ENCODE measurements at places on chromosomes 3 and 15. TPM values are rescaled to one million over a fixed set of nuclear protein-coding genes. Genes with fewer than 3 reads are reported as not detected.

GRCh38 chr3:181212271-181212670 is 222.7 kb upstream of the DNAJC19 start:
- no peak overlapping the region for H3K4me3 ChIP-seq
- H3K36me3 ChIP-seq = no peaks in the 10 kb centered on the region
- no peak for DNase-seq

- H3K36me3 ChIP-seq = no peaks in the 10 kb centered on the region
- H3K27me3 ChIP-seq = no peaks in the 10 kb centered on the region
Observed at GRCh38 chr3:35931867-35932266, 292.5 kb downstream of the ARPP21 start.

GRCh38 chr3:155500194-155500818 is 206.8 kb upstream of the STRIT1 start:
- no peaks in the 10 kb centered on the region for H3K36me3 ChIP-seq
- H3K27ac ChIP-seq = no peak overlapping the region
- no peaks in the 10 kb centered on the region for H3K27me3 ChIP-seq
- no peak for DNase-seq
- no peak overlapping the region for H3K4me3 ChIP-seq

DNA sequence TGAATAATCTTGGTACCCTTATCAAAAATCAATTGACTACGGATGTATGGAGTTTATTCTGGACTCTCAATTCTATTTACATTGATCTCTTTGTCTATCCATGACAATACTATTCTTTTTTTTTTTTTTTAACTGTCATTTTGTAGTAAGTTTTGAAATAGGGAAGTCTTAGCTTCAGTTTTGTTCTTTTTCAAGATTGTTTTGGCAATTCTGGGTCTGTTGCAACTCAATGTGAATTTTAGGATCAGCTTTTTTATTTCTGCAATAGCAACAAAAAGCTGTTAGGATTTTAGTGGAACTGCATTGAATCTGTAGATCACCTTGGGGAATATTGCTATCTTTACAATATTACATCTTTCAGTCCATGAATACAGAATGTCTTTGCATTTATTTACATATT is 21.4 kb downstream of the BTLA start:
- H3K36me3 ChIP-seq = peaks cover 63% of the 10 kb centered on the region
- no peaks in the 10 kb centered on the region for H3K27me3 ChIP-seq
- no peak overlapping the region for H3K27ac ChIP-seq
- no peak overlapping the region for H3K4me3 ChIP-seq
- H3K4me1 ChIP-seq = peaks cover 61% of the 10 kb centered on the region

GRCh38 chr15:39358441-39359041 is 222.3 kb upstream of the THBS1 start:
- no peaks in the 10 kb centered on the region for H3K4me1 ChIP-seq
- H3K27ac ChIP-seq = no peak overlapping the region
- H3K36me3 ChIP-seq = no peaks in the 10 kb centered on the region
- peaks cover 13% of the 10 kb centered on the region for H3K27me3 ChIP-seq
- H3K4me3 ChIP-seq = no peak overlapping the region

The AHSG gene
- not detected for total RNA-seq

DNA sequence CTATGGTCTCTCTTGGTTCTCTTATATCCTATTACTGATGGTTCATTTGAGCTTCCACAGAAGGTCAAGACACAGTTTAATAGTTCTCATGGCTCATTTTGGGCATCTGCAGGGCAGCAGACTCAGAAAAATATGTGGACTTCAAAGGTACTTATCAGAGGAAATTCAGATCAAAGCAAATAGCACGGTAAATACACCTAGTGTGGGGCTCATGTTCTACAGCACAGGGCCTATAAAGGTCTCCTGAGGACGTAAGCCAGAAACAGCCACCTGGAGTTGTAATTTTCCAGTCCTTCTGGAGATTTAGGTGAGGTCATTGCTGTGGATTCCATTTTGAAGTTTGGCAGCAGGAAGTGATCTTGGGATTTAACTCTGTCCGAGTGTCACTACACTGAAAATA is 134.5 kb upstream of the SGO1 start:
- H3K4me3 ChIP-seq = no peak overlapping the region
- no peaks in the 10 kb centered on the region for H3K4me1 ChIP-seq
- no peaks in the 10 kb centered on the region for H3K36me3 ChIP-seq

The TLR9 gene
- 0.59 TPM for total RNA-seq

GRCh38 chr15:31499236-31499952 is 172.8 kb downstream of the KLF13 start:
- H3K27ac ChIP-seq = no peak overlapping the region
- no peak for DNase-seq
- H3K4me1 ChIP-seq = no peaks in the 10 kb centered on the region
- no peaks in the 10 kb centered on the region for H3K36me3 ChIP-seq

DNA sequence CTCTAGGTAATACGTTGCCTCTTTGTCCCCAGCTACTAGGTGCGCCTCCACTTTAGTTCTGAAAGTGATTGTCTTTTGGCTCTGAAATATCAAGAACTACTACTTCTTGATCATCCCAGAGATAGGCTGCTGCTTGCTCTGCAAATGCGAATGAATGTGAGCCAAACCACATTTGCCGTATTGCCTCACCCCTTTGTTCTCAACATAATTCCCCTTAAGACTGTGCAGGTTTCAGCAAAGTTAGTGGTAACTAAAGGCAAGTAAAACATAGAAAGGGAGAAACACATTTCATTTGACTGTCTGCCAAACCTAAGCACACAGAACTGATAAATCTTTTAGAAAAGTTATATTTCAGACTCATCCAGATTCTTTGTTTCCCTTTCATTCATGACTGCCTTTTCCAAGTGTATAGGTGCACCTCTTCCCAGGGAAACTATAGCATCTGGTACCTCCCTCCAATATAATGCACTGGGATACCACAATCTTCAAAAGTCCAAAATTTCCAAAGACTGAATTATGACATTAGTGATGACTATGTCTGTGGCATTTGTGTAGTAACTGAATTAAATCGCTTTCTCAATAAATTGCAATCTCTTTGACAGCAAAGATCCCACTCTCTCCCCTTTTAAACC is 720.6 kb upstream of the CBLB start:
- H3K4me1 ChIP-seq = peaks cover 19% of the 10 kb centered on the region
- DNase-seq = peak; percentile 32
- H3K27me3 ChIP-seq = peaks cover 2% of the 10 kb centered on the region
- no peak overlapping the region for H3K27ac ChIP-seq
- peaks cover 1% of the 10 kb centered on the region for H3K36me3 ChIP-seq

DNA sequence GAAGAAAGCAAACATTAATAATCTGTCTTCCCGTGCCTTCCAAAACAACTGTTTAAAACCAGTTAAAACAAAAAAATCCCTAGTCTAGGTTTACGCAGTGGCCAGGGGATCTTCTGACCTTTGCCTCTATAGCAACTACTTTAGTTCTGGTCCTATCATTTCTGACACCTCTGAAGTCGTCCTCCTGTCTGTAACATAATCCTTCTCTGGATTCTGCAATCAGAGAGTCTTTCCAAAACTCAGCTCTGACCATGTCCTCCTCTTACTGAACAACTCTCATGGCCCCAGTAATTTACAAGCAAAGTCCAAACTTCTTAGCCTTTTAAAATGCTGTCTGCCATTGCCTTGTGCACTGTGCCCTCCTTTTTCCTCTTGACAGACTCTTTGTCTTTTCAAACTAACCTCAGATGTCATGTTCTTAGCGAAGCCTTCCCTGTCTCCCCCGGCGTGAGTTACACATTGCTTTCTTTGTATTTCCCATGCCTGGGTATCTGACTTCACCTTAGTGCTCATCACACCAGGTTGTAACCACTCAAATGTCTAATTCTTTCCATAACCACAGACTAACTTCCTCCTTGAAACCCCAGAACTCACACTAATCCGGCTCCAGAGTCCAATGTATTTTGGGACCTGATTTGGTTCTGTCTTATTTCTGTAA is 105.2 kb upstream of the BNIP2 start:
- no peaks in the 10 kb centered on the region for H3K27me3 ChIP-seq
- peak; percentile 31 for DNase-seq
- peaks cover 48% of the 10 kb centered on the region for H3K4me1 ChIP-seq
- no peak overlapping the region for H3K27ac ChIP-seq

The UROC1 gene
- not detected for total RNA-seq

DNA sequence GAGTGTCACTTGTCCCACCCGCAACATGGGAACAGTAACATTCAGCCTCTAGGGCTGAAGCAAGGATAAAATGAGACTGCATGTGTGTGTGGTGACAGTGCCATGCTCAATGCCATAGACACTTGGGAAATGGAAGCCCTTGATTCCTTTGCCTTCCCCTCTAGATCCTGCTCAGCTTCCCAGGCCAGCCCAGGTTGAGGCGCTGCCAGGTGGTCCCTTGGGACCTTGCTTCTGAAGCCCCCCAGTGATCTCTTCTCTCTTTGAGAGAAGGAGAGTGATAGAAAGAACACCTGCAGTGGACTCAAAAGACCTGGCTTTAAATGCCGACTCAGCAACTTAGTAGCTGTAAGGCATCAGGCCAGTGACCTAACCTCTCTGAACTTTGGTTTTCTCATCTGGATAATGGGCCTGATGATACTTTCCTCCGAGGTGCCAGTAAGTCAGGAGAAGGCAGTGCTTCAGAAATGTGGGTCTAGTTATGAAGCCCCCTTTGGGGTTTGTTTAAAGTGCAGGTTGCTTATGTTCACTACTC is 144.5 kb downstream of the RPLP1 start:
- no peak overlapping the region for H3K4me3 ChIP-seq
- H3K4me1 ChIP-seq = peaks cover 8% of the 10 kb centered on the region
- H3K36me3 ChIP-seq = no peaks in the 10 kb centered on the region
- no peak overlapping the region for H3K27ac ChIP-seq
- H3K27me3 ChIP-seq = peaks cover 6% of the 10 kb centered on the region

The MCF2L2 gene
- total RNA-seq = 2.3 TPM

The TICRR gene
- 28.9 TPM for total RNA-seq

GRCh38 chr15:89361451-89362202 is 27.0 kb upstream of the POLG start:
- no peaks in the 10 kb centered on the region for H3K36me3 ChIP-seq
- no peaks in the 10 kb centered on the region for H3K4me1 ChIP-seq
- no peak overlapping the region for H3K4me3 ChIP-seq
- peak; percentile 79 for DNase-seq
- H3K27me3 ChIP-seq = peaks cover 74% of the 10 kb centered on the region
- no peak overlapping the region for H3K27ac ChIP-seq

- no peaks in the 10 kb centered on the region for H3K4me1 ChIP-seq
- no peak overlapping the region for H3K4me3 ChIP-seq
- peaks cover 2% of the 10 kb centered on the region for H3K27me3 ChIP-seq
- H3K36me3 ChIP-seq = no peaks in the 10 kb centered on the region
- no peak for DNase-seq
Observed at GRCh38 chr3:134061401-134061800, 31.7 kb upstream of the SLCO2A1 start.

DNA sequence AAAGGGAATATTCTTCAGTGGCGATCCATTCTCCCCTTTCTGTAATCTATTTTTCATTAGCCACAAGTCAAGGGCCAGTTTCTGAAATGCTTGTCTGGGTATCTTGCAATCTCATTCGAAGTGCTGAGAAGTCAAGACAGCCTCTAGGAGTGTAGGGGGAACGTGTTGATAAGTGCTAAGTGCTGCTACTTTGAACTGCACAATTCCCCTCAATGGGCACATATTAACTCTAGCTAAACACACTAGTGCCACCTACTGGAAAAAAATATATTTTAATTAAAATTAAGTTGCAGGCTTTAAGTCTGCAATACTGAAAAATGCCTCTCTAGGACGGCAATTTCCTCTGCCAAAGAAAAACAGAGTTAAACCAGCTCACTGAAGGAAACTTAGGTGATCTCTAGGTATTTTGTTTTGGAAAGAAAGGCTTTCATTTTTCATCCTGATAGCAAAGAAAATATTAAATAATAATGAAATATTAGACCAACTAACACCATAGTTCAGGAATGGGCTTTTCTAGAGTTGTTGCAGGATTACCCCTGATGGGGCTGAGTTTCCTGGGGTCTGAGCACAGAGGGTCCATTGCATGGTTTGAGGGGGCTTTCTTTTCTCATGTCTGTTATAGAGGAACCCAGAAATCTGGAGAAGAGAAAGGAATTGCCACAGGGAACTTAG is 181.9 kb upstream of the KBTBD8 start:
- H3K4me1 ChIP-seq = no peaks in the 10 kb centered on the region
- no peak overlapping the region for H3K27ac ChIP-seq
- DNase-seq = no peak
- peaks cover 7% of the 10 kb centered on the region for H3K27me3 ChIP-seq
- H3K4me3 ChIP-seq = no peak overlapping the region

The FOXB1 gene
- 0.53 TPM for total RNA-seq

The TNNC1 gene
- total RNA-seq = 2.7 TPM

GRCh38 chr3:26768068-26768651 is 145.6 kb downstream of the LRRC3B start:
- no peaks in the 10 kb centered on the region for H3K27me3 ChIP-seq
- no peak overlapping the region for H3K27ac ChIP-seq
- no peaks in the 10 kb centered on the region for H3K4me1 ChIP-seq
- H3K4me3 ChIP-seq = no peak overlapping the region

DNA sequence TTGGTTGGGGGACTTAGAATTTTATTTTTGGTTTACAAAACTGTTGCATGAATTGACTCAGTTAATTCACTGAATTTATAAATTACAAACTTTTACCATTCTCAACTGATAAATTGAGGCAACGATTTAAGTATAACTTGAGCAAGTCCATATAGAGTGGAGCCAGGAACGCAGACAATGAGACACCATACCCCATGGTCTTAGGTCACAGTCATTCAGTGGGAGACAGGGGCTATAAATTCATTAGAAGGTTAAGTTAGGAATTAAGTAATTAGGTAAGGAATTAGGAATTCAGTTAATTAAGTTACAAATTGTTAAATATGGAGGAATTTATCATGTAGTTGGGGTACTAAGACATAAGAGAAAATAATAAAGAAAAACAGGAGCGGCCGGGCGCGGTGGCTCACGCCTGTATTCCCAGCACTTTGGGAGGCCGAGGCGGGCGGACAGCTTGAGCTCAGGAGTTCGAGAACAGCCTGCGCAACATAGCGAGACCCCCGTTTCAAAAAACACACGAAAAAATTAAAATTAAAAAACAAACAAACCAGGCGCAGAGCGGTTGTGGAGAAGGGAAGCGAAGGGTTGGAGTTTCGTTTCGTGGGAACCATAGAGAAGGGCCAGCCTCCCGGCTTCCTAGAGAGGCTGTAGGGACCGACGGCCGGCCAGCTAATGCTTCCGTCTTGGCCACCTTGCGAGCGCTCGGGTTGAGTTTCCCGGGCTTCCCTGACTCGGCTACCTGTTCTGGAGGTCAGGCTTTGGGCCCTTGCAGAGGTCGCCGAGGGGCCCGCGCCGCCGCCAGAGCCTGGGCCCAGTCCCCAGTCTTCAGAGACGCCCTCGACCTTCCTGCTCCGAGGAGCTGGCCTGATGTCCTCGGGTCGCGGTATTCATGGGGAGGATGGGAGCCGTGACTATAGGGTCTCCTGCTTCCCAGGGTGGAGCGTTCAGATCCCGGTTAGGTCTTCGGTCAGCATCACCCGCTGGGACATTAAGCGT is at the start of gene ZNF619:
TSS of gene ZNF619 (plus strand) at position 645 of the 993 bp plus-strand sequence. CDS start 858 bp downstream, outside the sequence.
- H3K27ac ChIP-seq = peak within 1 kb of the TSS; percentile 83
- H3K4me1 ChIP-seq = peaks cover 15% of the 10 kb centered on the region
- peak; percentile 64 for DNase-seq
- peaks cover 7% of the 10 kb centered on the region for H3K36me3 ChIP-seq

The DOCK3 gene
- 2.5 TPM for total RNA-seq

DNA sequence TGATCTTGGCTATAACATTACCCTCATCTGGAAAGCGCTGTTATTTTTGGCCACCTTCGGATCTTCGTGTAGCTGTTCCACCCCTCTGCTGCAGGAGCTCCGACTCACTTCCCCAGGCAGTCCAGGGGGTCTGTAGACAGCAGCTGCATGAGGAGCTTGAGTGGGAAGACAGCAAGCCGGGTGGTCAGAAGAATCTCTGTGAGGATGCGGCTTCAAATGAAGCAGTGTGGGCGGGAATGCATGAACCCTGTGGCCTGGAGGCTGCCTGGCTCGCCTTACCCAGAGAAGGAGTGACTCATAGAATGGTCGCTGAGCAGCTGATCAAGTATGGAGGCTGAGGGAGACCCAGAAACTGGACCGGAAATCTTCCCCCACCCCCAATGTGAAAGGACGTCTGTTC is 45.2 kb upstream of the NR2F2 start:
- H3K27me3 ChIP-seq = peaks cover 17% of the 10 kb centered on the region
- DNase-seq = no peak
- no peak overlapping the region for H3K4me3 ChIP-seq

The PATL2 gene
- total RNA-seq = 14.1 TPM

All from activated CD4-positive, alpha-beta T cell treated with anti-CD3 and anti-CD28 coated beads for 36 hours (primary cell).